ENCODE measurements at places on chromosomes 6 and 20.

- no peak for DNase-seq
These were observed 54.7 kb upstream of the GGTLC1 start for GRCh38 chr20:24043294-24043693.

DNA sequence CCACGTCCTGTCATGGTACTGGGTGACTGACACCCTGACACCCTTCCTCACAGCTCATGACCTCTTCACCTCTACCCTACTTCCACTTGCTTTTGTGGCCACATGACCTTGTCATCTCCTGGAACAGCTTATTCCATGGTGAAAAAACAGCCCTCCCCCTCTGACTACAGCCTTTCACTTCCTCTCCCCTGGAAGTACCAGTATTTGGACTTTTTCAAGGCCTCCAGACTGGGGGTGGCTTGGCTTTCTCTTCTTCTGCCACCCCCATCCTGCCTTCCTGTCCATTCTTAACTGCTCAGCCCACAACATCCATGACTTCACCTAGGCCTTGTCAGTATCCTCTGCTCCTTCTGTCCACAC is 168.4 kb downstream of the CARMIL1 start:
- no peak for DNase-seq

DNA sequence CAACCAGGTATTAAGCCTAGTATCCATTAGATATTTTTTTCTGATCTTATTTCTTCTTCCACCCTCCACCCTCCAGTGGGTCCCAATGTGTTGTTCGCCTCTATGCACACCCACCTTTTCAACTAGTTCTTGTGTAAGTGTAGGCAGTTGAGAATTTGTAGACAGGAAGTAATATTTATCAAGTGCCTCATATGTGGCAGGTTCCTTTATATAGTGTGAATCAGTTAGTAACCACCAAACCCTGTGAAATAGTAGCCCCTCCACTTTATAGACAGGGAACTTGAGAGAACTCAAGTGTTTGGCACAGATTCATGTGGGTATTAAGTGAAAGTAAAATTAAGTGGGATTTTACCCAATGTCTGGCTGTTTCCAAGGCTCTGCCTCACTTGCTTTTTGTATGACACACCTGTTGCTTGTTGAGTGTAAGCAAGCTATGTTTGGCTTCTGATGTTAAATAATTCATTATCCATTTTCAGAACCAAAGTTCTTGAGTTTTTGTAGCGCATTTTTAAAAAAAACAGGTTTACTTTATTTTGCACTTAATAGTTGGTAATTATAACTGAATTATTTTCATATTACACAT is 24.8 kb downstream of the AFDN start:
- no peak for DNase-seq

GRCh38 chr6:96683819-96684528 is 121.0 kb downstream of the FHL5 start:
- DNase-seq = no peak

- DNase-seq = no peak
These were observed 55.2 kb downstream of the TIAM2 start for GRCh38 chr6:155050311-155050710.

All from NCI-H187 treated with DMSO at 0.1 percent for 48 hours (cell line).